Stimulated activated CD8-positive, alpha-beta memory T cell treated with anti-CD3 and anti-CD28 coated beads, Interleukin-15, amount 100 ng/mL, for 4 hours (primary cell): ENCODE measurements at places on chromosomes 6 and 20.

GRCh38 chr6:151014404-151015100, 149.1 kb downstream of the MTHFD1L start:
- peak; percentile 13 for DNase-seq

GRCh38 chr6:37088897-37089296, 81.1 kb upstream of the PIM1 start:
- no peak for DNase-seq

DNA sequence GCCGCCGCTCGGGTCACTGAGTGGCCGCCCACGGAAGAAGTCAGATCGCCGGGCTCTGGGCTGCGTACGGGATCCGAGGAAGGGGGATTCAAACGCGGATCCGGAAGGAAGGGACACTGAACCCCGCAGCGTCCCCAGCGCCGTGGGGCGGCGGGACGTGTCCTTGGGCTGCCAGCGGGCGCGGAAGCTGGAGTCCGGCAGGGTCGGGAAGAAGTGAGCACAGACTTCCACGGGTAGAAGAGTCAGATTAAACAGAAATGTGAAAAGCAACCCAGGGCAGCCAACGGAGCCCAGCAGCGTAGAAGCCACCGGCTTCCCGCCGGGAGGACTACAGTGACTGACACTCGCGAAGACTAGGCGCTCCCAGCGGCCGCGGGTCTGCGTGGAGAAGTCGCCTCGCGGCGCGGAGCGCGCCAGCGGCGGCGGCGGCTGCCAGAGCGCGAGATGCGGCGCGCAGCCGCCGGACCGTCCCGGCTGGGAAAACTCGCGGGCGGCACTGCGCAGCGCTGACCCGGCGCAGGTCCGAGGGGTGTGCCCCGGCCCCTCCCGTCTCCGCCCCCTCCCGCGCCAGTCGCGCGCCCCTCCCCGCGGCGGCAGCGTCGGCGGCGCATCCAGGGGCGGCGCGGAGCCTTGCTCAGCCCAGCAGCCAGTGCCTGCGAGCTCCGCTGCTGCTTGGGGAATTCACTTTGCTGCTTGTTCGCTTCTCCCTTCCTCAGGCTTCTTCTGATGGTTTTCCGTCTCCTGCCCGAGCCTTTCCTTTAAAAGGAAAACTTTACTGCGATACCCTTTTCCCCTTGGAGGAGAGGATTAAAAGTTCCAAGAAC, at the start of gene SAMD5:
TSS of gene SAMD5 (plus strand) at position 649 of the 824 bp plus-strand sequence. CDS start 239 bp downstream, outside the sequence.
- no peak for DNase-seq

GRCh38 chr20:43448748-43449535, 8.8 kb upstream of the SRSF6 start:
- no peak for DNase-seq

DNA sequence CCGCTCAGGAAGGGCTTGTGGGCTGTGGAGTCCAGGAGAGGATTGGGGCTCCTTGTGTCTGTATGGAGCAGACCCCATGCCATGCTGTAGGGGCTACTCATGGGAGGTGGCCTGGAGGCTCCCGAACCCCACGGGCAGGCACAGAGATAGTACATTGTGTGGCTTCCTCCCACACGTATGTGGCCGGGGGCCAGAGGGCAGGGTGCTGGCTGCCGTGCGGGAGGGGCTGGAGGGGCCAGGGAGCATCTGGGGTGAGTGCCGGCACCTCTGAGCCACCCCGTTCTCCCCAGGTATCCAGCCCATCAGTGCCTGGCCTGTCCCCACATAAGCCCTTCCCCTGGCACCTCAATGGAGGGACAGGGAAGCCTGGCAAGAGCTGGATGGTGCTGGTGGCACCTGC, 7.6 kb downstream of the RBBP8NL start:
- no peak for DNase-seq

GRCh38 chr6:142781129-142781528, 163.8 kb downstream of the HIVEP2 start:
- DNase-seq: no peak

GRCh38 chr6:82741996-82742385, 323.6 kb downstream of the UBE3D start:
- DNase-seq: no peak

- no peak for DNase-seq
These were observed 901 bp downstream of the KCNK15 start for GRCh38 chr20:44746367-44747165.

GRCh38 chr20:18004384-18005031, 35.7 kb downstream of the MGME1 start:
- DNase-seq: no peak

GRCh38 chr6:111642463-111643158, 36.9 kb upstream of the TRAF3IP2 start:
- DNase-seq: no peak

DNA sequence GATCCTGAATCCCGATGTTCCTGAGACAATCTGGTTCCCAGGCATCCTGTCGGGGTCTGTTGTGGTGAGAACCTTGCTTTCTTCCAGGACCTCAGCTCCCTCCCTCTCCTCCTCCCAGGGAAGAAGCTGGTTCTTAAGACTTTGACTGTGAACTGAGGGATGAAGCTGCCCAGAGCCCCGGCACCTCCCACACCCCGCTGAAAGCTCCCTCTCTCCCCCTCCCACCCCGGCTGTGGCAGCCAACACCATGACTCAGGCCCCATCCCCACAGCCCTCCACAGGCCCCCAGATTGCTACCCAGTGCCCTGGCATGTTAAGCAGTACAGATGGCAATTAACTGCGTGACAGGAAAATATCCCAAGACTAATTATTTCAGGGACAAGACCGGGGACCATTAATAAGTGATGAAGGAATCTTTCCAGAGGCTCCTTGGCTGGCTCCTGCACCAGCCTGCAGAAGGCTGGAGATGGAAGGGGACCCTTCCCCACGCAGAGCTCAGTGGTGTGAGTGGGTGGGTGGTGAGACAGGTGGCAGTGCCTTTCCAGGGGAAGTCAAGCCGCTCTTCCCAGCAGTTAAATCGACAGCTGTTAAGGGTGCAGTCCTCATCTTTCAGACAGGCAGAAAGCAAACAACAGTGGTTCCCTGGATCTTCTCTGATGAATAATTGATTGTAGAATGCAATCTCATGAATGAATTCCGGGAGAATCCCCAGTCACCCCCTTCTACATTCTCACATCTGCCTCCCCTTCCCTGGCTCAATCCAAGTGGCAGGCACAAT, 237.9 kb downstream of the LRFN2 start:
- no peak for DNase-seq

DNA sequence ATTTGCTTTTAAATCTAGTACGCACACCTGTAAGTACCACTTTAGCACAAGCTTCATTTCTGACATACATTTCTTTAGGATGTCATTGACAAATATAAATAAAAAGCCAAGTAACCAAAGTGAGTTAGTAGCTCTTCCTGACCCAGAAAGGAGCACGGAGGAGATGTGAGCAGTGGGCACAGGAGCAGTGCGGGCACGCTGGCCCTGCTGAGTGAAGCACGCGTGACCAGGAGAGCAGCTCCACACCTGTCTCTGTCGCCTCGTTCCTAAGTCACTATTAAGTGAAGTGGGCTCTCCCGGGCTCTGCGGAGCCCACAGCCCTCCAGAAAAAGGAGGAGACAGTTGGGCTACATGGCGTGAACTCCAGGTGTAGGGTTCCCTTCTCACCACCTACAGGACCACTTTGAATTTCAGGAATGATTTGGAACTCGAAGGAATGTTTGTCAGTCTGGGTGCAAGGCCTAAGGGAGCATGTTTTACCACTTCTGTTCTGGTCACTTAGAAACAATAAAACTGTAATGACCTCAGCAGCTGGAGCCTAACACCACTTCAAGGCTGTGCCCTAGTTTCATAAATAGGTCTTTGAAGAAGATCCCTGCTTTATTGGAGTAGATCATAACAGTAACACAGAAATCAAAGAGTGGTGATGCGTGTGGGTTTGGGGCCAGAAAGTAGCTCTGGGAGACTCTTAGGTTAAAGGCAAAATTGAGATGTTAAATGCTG, 95.9 kb downstream of the FAM120B start:
- no peak for DNase-seq

GRCh38 chr20:46311039-46311650, 2.8 kb upstream of the CDH22 start:
- DNase-seq: no peak

DNA sequence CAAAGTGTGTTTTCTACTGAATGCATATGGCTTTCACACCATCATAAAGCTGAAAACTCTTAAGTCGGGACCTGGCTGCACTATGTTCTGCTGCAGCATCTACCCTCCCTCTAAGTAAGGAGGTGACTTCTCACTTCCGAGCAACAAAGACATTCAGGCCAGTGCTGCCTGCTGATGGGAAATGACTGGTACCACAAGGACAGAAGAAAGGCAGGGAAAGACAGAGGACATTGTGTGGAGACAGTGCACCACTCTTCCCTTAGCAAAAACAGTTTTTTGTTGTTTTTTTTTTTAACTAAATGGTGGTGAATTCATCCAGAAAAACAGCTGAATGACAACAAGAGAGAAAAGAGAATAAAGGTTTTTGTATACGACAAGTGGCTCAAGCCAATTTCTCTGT, 81.5 kb downstream of the MAP7 start:
- no peak for DNase-seq

DNA sequence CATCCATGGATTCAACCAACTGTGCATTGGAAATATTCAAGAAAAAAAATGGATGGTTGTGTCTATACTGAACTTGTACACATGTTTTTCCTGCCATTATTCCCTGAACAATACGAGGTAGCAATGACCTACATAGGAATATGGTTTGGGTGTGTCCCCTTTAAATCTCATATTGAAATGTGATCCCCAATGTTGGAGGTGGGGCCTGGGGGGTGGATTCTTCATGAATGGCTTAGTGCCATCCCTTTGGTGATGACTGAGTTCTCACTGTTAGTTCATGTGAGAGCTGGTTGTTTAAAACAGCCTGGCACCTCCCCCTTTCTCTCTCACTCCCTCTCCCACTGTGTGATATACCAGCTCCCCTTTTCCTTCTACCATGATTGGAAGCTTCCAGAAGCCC, 139.8 kb upstream of the BACH2 start:
- no peak for DNase-seq

- DNase-seq: no peak
These were observed at the start of gene CNR1 for GRCh38 chr6:88165844-88166492. TSS of gene CNR1 (minus strand) at chr6:88166347. CDS start at chr6:88145274, 21,073 bp downstream.

DNA sequence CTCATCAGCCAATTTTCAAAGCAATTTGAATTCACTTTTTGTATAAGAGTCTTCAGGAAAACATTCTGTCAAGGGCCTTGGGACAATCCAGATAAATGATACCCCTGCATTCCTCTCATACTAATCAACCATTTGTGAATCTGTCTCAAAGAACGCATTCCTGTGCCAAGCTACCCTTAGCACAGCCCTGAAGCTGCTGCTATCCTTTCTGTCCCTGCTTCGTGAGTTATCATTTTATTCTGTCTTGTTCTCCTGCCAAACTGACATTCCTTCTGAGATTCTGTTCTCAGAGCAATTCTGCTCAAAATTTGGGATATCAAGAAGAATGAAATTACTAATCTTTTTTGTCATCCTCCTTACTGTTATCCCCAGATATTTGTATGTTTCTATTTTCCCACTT, 213.9 kb upstream of the STXBP5 start:
- DNase-seq: no peak

DNA sequence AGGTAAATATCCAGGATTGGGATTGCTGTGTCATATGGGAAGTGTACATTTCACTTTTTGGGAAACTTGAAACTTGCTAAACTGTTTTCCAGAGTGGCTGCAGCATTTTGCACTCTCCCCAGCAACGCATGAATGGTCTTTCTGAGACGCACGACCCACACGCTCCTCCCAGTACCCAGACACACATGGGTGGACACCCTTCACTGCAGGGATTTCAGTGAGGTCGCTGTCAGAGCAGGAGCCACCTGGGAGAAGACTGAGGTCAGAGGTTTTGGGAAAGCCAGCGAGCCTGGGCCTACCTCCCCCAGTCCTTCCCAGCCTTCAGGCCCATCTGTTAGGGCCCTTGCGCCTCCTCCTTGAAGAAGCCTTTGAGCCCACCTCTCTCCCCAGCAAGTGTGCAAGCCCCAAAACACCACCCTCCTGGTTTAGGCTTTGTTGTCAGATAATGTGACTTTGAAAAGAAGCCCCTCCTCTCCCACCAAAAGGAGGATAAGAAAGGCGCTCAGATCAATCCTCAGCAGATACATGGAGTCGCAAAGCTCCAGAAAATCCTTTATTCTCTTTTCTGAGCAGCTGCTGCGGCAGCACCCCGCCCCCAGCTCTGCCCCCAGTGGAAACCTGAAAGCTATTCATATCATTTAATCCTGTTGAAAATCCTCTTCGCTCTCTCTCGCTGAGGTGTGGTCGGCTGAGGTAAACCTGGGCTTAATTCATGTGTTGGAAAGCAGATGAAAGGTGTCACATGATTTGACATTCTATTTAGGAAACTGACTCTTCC, 12.7 kb upstream of the JAG1 start:
- DNase-seq: no peak

DNA sequence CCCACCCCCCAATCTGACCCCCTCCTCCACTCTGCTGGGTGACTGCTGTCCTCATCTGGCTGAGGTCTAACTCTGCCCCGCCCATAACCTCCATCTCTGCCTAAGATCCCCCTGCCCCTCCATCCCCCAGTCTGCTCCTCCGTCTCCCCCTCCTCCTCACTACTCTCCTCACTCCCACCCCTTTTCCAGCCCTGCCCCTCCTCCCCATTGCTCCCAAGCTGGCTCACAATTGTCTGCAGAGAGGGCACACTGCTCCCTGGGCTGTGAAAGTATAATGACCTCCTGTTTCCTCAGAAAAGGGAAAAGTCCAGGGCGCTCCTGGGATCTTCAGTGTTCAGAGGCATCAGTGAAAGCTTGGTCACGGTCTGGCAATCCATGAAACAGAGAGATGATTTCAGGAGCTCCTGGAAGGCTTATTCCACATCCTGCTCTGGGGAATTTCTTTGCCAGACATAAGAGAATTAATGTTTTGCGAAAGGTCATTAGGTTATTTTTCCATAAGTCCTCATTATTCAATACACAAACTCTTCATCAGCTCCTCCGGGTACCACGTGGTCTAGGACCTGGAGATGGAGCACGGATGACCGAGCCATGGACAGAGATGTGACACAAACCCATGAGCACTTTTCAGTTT, 21.5 kb downstream of the CST5 start:
- DNase-seq: no peak

GRCh38 chr20:1896484-1897258, 1.5 kb downstream of the SIRPA start:
- DNase-seq: no peak

DNA sequence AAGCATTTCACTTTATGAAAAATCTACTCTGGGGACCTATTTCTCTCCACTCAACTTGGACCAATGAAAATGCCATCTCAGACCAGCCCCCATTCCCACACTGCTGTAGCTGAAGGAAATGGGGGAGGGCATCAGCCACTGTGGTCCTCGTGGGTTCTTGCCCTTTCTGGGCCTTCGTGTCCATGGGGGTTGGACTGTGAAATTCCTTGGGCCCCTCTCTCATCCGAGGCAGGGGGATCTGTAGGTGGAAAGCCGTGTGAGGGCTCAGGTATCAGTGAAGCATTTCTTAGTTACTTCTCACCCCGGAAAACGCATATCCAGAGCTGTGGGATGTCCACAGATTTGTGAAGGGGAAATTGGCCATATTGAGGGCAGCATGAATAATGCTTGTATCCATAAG, 147.9 kb downstream of the CDC5L start:
- no peak for DNase-seq

GRCh38 chr6:33247977-33248642, 23.6 kb downstream of the VPS52 start:
- peak; percentile 72 for DNase-seq

GRCh38 chr20:30500829-30501440, 756.5 kb upstream of the DEFB115 start:
- no peak for DNase-seq
